B cell (primary cell): ENCODE measurements at places on chromosomes 12 and 14.

- DNase-seq, result no peak
Observed at GRCh38 chr12:76020731-76021672, 10.6 kb downstream of the PHLDA1 start.

DNA sequence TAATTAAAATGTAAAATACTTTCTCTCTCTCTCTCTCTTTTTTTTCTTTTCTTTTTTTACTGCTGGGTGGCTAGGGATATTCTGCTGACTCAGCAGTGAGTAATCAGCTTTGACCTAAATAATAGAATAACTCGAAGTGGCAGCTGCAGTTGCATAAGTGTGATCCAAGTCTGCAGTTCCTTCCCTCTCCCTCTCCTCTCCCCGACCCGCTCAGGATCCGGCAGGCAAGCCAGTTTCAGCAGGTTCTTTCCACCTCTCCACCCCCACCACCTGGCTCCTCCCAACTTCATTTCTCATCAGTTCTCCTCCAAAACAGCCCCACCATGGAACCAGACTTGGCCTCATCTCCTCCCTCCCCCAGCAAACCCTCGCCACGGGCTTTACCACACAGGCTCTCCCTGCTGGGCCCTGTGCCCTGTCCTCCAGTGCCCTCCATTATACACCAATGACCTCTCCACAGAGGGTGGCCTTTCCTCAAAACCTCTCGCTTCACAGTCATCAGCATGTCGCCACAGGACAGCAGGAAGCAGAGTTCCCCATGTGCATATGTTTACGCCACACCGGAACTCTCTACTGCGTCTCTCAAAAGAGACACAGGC lies 22.4 kb downstream of the SLC7A8 start:
- DNase-seq, result no peak

GRCh38 chr14:60510951-60511599 lies 2.1 kb downstream of the SIX6 start:
- DNase-seq, result peak; percentile 33

DNA sequence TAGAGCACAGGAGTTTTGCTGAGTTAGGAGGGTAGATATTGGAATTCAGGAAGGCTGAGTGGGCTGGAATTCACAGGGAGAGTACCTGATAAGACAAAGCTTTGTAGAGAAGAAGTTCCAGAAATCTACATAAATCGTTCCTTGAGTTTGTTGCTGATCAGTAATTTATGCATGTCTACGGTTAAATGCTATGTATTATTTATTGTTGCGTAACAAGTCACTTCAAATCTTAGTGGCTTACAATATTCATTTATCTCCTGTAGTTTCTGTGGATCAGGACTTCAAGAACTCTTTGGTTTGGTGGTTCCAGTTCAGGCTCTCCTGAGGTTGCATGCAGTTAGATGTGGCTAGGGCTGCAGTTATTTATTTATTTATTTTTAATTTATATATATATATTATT lies 7.8 kb downstream of the PUS7L start:
- DNase-seq, result no peak

DNA sequence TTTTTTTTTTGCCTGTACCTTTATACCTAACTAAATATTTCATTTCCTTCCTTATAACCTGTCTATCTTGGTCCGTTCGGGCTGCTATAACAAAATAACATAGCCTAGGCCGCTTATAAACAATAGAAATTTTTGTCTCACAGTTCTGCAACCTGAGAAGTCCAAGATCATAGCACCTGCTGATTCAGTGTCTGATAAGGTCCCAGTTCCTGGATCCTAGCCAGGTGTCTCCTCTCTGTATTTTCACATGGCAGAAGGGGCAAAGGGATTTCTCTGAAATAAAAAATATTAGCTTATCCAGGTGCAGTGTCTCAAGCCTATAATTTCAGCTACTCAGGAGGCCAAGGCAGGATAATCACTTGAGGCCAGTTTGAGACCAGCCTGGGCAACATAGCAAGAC lies 1046.6 kb upstream of the USP15 start:
- DNase-seq, result no peak

DNA sequence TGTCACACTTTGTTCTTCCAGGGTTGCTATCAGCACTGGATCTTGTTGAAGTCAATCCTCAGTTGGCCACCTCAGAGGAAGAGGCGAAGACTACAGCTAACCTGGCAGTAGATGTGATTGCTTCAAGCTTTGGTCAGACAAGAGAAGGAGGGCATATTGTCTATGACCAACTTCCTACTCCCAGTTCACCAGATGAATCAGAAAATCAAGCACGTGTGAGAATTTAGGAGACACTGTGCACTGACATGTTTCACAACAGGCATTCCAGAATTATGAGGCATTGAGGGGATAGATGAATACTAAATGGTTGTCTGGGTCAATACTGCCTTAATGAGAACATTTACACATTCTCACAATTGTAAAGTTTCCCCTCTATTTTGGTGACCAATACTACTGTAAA lies 23.7 kb downstream of the VTI1B start:
- DNase-seq, result no peak
